Urinary bladder (tissue), 4 donors: ENCODE measurements at places on chromosomes 7 and 10. TPM values are rescaled to one million over a fixed set of nuclear protein-coding genes. Genes with fewer than 3 reads are reported as not detected.

The PGAM2 gene
- 0.71 TPM for polyA plus RNA-seq

GRCh38 chr7:27922907-27923641 lies 183.1 kb downstream of the TAX1BP1 start:
- DNase-seq = no peak

DNA sequence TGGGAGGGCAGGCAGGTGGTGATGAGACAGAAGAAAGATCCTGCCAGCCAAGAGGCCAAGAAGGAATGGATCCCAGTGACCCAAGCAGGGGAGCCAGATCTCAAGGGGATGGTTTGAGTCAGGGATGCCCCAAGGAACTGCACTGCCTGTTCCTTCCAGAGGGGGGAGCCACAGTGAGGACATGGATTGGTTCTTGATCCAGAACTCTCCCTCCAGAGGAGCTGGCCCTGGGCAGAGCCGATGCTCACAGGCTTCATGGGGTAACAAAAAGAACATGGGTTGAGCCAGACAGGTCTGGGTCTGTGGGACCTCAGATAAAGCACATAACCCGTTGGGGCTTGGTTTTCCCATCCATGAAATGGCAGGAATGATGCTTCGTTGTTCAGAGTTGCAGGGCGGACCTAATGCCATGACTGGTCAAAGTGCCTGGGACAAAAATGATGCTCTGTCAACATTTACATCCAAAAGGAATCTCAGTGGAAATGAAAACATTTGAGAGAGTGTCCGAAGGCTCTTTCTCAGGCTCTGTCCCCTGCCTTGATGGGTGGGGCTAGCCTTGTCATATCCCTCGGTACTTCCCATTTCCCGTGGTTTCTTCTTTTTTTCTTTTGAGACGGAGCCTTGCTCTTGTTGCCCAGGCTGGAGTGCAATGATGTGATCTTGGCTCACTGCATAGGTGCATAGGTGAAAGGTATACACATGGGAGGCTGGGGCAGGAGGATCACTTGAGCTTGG lies 4.7 kb upstream of the DENND2A start:
- DNase-seq = no peak

DNA sequence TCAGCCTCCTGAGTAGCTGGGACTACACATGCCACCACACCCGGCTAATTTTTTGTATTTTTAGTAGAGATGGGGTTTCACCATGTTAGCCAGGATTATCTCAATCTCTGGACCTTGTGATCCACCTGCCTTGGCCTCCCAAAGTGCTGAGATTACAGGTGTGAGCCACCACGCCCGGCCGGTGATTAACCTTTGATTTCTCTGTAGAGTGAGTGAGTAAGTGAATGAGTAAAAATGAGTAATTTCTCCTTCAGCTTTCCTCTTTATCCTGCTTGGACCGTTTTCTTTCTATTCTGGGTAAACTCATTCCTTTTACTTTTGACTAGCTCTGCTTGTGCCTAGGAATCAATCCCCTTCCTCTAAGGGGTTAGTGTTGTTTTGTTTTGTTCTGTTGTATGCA lies 36.8 kb downstream of the ST7 start:
- no peak for DNase-seq

GRCh38 chr10:60134548-60134947 lies 228.2 kb upstream of the CCDC6 start:
- DNase-seq = no peak
